SHP77 treated with DMSO at 0.1 percent for 48 hours (cell line): ENCODE measurements at places on chromosomes 11 and 22.

DNA sequence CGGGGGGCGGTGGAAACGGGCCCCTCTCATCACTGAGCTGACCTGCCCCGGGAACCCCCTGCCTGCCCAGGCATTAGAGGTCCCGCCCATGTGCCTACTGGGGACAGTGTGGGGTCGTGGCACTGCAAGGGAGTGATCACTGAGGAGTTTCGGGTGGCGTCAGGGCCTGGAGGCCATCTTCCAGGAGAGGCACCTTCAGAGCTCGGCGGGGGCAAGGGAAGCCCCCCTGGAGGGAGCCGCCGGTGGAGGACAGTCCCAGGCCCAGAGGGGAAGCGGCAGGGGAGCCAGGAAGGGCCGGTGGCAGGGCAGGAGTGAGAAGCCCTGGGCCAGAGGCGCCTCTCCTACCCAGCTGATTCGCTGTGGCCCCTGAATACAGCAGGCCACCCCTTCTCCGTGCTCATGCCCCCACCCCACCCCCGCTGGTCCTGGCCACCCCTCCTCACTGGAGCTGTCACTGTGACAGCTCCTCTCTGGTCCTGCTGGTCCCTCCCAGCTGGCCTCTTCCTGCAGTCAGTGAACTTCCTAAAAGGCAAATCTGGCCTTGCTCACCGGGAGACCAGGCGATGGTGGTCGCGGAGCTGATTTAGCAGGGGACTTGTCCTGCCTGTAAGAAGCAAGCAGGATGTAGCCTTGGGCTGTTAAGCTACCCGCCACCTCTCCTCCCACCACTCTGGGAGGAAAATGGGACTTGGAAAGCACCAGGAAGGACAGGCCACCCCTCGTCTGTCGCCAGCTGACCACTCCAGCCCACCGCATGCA is 2.0 kb upstream of the MAPK11 start:
- DNase-seq, result no peak

- DNase-seq, result no peak
These were observed 30.6 kb upstream of the TSKU start for GRCh38 chr11:76752321-76753143.

GRCh38 chr11:8758619-8759169 is 76.1 kb downstream of the RPL27A start:
- DNase-seq, result no peak

DNA sequence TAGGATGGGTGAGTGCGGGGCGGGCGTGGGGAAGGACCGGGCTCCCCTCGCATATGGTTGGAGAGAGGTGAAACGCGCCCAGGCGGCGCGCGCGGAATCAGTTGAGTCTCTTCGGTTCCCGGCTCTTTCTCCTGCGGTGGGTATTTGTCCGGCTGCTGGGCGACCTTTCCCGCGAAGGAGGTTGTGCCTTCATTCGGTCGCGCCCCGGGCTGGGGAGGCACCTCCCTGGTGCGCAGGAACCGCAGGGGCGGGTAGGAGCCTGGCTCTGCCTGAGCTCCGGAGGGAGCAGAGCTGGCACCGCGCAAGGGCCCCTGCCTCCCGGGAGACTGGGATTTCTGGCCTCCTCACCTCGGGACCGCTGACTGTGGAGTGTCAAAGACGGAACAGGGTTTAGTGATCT is 27.5 kb downstream of the SAA4 start:
- DNase-seq, result no peak

- DNase-seq, result no peak
These were observed 7.7 kb upstream of the PRRG4 start for GRCh38 chr11:32821917-32822560.

GRCh38 chr11:45169310-45170072 is 23.1 kb downstream of the PRDM11 start:
- no peak for DNase-seq

DNA sequence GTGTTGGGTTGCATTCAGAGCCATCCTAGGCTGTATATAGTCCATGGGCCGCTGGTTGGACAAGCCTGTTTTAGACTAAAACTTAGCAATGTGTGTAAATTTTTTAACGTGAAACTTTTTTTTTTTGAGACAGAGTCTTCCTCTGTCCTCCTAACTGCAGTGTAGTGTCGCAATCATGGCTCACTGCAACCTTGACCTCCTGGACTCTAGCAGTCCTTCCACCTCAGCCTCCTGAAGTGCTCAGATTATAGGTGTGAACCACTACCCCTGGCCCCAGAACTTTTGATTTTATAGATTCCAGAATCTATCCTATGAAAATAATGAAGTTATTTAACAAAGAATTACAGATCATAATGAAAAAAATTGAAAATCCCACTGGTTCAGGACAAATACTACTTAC is 29.9 kb upstream of the PANX2 start:
- no peak for DNase-seq

- DNase-seq, result peak; percentile 5
These were observed 3.5 kb upstream of the GLB1L3 start for GRCh38 chr11:134272381-134273316.

DNA sequence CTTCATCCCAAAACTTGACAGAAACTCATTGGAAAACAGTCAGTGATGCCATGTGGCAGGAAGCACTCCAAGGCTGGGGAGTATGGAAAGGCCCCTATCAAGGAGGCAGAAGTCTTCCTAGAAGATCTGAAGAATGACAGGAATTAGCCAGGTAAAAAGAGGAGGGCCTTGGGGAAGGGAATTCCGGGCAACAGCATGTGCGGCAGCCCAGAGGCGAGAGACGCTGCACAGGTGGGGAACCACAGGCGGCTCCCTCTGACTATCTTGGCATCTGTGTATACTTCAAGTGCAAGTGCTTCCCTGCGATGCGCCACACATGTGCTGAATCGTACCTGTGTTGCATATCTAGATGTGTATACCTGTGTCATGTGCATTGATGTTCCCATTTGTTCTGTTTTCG is 12.7 kb downstream of the PDE2A start:
- DNase-seq, result no peak

DNA sequence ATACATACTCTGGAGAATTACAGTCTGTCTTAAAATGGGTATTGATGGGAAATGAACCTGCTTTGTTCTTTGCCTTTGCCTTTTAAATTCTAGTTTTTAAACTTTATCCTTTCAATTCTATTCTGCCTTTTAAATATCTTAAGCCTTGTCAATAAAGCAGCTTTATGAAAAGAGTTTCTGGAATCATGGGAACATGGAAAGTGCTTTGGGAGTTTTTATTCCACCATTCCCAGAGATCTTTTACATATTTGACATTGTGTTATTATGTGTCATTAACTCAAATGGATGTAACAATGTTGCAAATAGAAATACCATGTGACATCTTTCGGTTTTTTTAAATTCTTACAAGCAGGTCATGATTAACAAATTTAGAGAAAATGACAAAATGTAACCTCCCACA is 555.7 kb upstream of the ANO3 start:
- no peak for DNase-seq

GRCh38 chr11:13927481-13927880 is 35.0 kb upstream of the SPON1 start:
- no peak for DNase-seq

DNA sequence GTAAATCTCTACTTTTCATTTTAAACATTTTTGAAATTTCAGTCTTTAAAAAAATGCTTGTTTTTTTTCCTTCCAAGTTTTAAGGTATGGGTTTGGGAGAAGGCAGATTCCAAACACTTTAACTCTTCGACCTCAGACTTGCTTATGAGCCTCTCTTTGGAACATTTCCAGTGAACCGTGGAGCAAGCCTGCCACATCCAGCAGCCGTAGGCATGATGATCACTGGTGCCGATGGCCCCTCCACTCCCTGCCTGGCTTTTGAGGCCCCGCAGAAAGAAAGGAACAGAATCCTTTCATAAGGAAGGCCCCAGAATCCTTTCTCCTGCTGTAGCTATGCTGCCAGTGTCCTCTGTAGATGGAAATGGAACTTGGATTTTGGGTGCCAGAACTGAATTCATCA is 50.7 kb downstream of the BMAL1 start:
- no peak for DNase-seq

DNA sequence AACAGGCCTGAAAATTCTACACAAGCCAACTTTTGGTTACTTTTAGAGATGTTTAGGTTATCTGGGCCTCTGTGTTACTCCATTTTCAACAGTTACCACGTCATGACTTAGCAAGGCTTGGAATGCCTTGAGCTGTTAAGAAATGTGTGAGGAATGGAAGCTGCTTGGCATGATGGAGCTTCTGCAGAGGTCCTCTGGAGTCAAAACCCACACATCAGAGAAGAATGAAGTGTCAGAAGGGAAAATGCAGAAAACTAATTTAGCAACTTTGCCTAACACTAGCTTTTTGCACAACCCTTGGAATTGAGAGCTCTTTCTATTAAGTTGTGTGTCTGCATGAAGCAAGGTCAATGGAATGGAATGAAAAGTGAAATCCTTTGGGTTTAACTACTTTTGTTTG is 27.4 kb downstream of the FAT3 start:
- DNase-seq, result no peak

DNA sequence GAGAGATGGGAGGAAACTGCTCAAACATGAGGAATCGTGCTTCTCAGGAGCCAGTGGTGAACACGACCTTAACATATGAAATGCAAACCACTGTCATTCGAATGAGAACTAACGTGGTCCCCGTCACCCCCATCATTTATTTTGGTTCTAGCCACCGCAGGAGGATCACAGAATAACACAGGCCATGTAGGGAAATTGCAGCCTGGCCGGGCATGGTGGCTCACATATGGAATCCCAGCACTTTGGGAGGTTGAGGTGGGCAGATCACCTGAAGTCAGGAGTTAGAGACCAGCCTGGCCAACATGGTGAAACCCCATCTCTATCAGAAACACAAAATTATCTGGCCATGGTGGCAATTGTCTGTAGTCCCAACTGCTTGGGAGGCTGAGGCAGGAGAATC is 27.1 kb downstream of the KRTAP5-5 start:
- no peak for DNase-seq

DNA sequence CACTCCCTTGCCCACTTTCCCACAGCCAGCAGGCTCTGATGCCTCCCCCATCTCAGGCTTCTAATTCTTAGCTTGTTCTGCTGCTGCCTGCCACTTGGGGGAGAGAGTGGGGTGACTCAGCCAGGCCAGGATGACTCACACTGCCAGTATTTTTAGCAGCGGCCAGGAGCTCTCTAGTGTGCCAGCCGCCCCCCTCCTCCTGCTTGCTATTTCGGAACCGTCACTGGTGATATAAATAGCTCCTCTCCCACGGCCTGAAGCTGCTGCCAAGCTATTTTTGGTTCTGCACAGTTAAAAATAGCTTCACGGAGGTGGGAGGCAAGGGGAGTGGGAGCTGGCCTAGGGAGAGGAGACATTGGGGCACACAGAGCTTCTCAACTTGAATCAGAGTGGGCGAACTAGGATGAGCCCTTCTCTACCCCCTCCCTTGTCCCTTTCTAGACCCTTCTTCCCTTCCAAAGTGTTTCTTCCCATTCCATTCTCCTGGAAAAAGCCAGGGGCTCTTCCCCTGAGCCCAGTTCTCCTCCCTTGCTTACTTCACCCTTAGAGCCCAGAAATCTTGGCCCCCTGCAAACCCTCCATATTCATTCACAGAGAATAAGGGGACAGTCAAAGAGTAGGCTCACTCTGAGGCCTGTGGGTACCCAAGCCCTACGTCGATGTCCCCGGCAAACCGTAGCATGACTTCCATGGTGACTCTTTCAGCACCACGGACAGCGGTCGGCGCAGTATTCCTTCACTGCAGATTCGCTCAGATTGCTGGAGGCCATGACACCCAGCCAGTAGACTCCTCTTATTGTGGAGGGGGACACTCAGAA is 2.5 kb upstream of the NPAS4 start:
- peak; percentile 88 for DNase-seq

- no peak for DNase-seq
These were observed 1.4 kb upstream of the VPREB1 start for GRCh38 chr22:22243033-22243680.

GRCh38 chr11:78667461-78667860 is 92.8 kb upstream of the NARS2 start:
- no peak for DNase-seq

GRCh38 chr11:57277845-57278720 is 41.0 kb upstream of the APLNR start:
- DNase-seq, result peak; percentile 7

DNA sequence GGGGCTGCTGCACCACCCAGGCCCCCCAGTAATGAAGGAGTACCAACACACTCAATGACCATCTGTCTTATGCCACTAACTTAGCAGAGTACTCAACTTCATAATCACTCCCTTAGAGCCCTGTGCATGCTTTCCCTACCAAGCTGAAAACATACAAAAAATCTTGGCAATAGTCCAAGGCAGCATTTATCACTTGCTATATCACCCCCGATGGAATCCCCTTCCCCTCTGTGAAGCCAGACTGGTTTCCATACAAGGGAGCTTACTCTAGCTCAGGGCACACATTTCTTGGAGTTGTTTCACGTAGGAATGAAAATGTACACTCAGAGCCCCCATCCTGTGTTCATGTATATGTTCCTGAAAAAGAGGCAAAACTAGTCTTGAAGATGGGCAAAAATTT is 301.3 kb upstream of the TENM4 start:
- DNase-seq, result no peak

DNA sequence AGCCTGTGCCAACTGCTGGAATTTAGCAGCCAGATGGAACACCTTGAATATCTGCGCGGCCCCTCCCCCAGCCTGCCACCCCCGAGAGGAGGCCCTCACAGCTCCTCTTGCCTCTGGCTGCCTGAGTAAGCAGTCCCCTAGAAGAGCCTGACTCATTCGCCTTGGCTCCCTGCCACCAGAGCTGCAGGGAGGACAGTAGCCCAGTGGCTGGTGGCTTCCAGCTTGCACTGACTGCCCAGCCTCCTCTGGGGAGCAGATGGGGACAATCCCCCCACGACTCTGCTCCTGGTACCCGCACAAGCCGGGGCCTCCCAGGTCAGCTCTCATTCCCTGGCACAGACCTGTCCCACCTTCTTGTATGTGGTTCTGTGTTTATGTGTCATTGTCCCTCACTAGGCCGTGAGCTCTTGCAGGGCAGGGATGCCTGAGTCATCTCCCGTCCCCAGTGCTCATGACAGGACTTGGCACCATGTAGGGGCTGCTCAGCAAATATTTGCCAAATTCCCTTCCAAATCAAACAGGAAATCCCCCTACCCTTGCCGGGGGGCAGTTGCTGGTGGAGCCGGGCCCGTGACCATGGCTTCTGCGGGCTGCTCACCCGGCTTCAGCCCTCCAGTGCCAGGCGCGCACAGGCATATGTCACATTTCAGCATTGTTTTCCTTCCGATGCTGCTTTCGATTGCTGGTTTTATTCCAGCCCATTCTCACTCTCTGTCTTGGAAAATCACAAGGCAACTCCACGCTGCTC is 43.6 kb downstream of the CACNG2 start:
- DNase-seq, result peak; percentile 83
